ENCODE measurements at places on chromosomes 3 and 15.

DNA sequence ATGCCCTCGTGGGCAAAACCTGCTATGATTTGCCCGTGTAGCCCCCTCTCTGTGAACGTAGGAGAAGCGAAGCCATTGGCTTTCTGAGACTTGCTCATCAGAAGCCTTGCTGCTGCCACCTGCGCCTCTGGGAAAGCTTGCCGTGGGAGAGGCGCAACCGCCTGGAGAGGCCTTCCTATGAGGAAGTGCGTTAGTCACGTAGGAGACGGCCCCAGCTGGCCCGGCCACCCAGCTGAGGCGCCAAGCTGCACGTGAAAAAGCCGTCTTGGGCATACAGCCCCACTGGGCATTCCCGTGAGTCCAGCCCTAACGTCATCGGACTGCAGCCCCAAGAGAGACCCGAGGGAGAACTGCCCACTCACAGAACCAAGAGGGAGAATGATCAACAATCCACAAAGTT, 49.1 kb upstream of the TJP1 start:
- DNase-seq: no peak

DNA sequence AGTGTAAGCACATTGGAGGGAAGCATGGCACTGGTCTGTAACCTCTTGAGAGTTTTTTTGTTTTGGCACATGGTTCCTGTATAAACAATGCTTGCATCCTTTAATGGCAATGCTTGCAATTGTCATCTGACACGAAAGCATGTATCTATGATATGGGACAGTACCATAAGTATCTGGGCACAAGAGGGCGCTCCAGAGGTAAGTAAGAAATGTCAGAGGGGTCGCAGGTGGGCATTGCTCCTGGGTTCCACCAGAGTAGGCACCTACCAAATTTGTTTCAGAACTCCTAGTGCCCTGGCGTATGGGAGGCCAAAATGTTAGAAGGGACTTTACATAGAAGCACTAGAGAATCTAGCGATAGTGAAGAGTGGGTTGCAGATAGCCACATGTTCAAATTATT, 58.7 kb upstream of the BCHE start:
- DNase-seq: no peak

- no peak for DNase-seq
These were observed 48.7 kb downstream of the NUP210 start for GRCh38 chr3:13371100-13372075.

GRCh38 chr3:123586131-123586530, 1.3 kb upstream of the HACD2 start:
- DNase-seq: peak; percentile 27
